Naive thymus-derived CD8-positive, alpha-beta T cell (primary cell): ENCODE measurements at places on chromosomes 12 and 14.

- no peak for DNase-seq
Observed at GRCh38 chr14:50263321-50263720, 31.9 kb upstream of the SOS2 start.

DNA sequence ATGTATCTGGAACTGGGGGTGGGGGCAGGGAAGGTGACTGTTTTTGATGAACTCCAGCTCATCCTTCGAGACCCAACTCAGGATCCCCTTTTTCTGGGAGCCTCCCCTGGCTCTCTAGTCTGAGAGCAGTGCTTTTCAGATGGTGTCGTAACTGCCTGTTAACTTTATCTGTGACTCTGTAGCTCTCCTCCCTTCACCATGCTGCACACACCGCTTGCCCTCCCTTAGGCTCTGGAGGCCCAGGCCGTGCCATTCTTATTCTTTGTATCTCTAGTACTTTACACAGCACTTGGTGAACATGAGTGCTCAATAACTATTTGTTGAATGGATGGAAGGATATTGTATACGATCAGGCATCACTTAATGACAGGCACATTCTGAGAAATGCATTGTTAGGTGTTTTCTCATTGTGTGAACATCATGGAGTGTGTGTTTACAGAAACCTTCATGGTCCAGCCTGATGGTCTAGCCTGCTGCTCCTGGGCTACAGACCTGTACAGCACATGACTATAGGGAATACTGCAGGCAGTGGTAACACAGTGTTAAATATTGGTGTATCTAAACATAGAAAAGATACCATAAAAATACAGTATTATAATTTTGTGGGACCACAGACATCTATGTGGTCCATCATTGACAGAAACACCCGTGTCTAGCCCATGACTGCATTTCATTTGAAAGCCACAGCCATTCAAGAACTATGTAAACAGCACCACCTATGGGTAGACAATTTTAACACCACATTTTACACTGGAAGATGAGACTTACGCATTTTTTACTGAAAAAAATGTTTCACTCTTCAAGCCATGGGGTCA lies 91.8 kb downstream of the EML1 start:
- peak; percentile 29 for DNase-seq

DNA sequence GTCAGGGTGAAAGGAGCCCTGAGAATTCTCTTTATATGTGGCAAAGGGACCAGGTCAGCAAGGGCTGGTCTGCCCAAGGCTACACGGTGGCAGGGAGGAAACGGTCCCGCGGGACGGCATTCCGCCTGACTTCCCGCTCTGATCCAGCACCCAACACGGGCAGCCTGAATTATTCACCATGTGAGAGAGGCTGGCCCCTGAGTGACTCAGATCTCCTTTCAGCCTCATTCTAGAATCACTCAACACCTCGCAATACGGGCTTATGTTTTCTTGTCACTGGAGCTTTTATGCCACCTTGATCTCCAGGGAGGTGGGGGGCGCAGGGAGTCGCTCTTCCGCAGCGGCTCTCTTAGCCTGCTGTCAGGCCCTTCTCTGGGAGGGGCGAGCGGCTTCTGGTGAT lies 8.5 kb downstream of the LRTM2 start:
- DNase-seq = no peak

GRCh38 chr12:97912943-97913342 lies 450.3 kb downstream of the RMST start:
- no peak for DNase-seq

GRCh38 chr14:95935228-95935822 lies 58.7 kb downstream of the TUNAR start:
- no peak for DNase-seq

GRCh38 chr12:67355428-67356379 lies 86.5 kb downstream of the CAND1 start:
- DNase-seq = peak; percentile 58

- DNase-seq = no peak
Observed at GRCh38 chr14:20652996-20653975, 11.8 kb upstream of the OR6S1 start.

GRCh38 chr14:81326451-81326850 lies 73.7 kb downstream of the STON2 start:
- no peak for DNase-seq

DNA sequence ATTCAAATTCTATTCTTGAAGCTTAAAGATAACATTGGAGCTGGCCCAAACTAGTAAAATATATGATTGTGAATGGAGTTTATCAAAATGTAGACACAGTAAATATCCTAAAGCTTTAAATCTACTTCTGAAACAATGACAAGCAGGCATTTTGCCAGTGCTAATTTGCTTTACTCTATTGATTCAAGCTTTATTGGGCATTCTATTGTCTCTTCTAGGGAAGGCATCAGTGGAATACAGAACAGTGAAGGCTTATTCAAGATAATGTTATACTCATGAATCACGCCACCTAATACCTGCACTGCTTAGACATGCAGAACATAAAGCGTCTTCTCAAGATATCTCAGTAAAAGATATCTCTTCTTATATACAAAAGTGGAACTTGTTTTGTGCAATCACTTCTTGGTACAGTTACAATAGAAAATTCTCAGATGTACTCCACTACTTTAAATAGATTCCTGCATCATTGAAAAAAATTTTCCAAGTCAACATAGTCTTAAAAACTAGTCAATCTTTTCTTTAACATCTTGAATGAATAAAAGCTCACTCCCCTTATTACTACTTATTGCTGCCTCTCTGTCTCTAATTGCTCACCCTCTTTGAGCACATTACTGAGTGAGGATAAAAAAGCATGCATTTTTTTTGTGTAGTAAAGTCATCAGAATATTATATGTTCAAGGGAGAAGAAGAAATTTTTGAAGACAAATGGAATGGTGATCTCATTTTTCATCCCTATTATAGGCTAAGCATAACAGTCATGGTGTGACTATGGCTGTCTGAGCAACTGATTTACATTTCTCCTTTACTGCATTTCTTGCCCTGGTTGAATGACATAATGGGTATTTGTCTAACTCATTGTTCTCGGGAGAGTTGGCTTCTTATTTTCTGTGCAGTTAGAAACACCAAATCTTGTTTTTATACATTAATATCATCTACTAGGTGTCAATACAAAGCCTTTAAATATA lies 98.0 kb upstream of the E2F7 start:
- DNase-seq = no peak

DNA sequence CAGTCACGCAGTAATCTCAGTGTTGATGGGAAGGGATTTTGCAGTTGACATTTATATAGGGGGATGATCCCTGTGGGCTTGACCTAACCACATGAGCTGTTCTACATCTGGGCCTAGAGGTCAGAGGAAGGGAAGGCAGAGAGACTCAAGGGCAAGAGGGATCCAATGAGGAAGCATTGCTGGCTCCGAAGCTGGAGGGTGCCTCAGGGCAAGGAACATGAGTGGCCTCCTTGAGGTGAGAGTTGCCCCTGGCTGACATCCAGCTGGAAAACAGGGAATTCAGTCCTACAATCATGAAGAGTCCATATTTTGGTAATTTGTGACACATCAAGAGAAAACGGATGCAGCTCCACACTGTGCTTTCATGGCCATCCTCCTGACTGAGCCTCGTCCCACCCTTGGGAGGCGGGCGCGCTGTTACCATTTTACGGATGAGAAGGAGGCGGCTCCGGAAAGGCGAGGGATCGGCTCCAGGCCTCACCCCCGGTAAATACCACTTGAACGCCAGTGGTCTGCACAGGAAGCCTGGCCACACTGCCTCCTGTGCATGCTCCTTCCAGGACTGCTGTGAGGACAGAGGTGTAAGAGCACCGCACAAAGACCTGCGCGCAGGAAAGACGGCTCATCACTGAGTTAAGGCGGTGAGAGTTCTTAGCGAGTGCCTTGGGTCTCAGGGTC lies 18.5 kb upstream of the FKBP4 start:
- DNase-seq = no peak

- no peak for DNase-seq
Observed at GRCh38 chr12:47303995-47304560, 224.3 kb upstream of the AMIGO2 start.

DNA sequence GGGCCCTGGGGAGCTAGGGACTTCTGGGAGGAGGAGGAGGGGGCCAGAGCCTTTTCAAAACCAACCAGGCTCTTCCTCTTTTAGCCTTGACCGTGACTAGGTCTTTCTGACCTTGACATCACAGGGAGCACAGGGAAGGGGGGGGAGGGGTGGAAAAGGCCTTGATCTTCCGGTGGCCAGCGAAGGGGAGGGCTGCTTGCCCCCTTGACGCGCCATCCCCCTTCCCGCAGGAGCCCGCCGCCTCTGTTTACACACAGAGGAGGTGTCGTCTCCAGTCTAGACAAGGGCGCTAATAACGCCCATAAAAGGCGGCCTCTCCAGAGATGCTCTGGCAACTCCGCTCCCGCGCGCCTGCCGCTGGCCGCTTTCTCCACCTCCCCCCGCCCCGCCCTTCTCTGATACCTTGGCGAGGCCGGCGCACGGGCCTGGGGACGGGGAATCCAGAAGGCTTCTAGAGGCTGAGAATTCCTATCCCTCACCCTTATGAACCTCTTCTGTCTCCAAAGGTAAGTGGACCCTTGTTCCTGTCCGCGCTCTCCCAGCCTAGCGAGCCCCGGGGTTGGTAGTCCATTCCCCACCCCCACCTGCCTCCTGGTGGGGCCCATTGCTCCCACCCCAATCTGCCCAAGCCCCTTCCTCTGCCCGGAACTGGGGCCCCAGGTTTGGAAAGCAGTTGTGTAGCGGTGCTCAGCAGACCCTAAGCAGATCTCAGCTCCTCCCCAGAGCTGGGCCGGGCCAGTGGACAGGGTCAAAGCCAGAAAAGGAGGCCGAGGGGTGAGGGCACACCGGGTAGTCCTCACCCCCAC lies 4.9 kb upstream of the HOXC12 start:
- DNase-seq = no peak

GRCh38 chr14:39138440-39138839 lies 24.3 kb downstream of the GEMIN2 start:
- DNase-seq = no peak

- DNase-seq = no peak
Observed at GRCh38 chr12:85277191-85277590, 2.8 kb upstream of the ALX1 start.

- no peak for DNase-seq
Observed at GRCh38 chr12:85775091-85775490, 61.1 kb downstream of the RASSF9 start.

DNA sequence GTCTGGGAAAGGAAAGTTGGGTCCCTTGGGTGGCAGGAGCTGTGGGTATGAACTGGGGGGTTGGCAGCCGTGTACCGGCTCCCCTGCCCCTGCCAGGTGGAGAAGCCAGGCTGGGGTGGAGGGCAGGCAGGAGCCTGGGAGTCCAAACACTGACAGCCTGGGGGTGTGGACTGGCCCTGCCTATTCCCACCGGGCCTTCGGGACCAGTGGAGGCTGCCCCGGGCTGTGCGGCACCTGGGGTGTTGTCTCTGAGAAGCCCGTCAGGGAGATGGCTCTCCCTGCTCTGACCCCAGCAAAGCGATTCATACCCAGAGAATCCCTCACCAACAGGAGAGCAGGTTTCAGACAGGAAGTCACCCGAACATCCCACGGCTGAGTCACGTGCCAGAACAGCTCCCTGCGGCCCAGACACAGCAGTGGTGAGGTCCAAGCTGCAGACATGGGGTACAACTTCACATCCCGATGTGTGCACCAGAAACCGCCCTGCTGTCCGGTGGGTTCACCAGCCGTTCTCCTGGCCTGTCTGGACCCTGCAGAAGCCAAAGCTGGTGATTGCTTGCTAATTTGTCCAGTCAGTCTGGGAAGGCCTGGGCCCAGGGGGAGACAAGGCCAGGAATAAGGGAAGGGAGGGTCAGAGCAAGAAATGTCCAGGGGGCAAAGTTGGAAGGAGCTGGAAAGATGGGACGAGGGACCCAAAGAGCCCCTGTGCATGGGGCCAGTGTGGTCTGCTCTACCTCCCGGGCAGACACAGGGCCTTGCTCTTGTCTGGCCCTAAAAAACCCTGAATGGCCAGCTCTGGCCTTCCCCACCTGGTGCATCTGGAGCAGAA lies 2.1 kb upstream of the GPR132 start:
- no peak for DNase-seq

DNA sequence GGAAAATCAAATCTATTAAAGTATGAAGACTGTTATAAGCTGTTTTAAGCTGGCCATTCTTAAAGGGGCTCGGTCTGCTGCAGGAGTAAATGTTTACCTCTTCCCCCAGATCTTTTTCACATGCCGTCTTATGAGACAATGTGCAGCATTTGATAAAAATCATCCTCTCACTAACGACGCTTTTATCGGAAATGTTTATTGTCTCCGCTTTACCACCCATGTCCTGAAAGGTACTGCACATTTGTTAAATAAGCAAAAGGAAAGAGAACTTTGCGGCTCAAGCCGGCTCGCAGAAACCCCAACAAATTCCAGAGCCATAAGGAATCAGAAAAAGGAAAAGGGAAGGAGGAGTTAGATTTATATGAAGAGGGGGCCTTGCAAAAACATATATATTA lies 137.8 kb downstream of the HMGA2 start:
- no peak for DNase-seq

DNA sequence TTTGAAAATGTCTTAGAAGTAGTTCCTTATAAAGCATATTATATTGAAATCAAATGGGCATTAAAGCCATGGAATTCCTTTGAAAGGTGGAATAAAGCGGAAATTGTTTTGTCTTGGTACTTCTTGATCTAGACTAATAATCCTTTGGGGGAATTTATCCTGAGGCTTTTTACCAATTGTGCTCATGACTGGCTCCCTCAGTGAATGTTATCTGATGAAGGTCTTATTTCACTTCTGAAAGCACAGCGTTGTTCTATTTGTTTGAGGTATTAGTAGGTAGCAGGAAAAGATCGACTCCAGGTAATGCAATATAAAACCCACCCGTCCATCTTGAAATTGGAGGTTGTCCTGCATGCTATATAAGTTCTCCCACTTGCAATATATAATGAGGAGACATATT lies 64.8 kb downstream of the PPFIBP1 start:
- DNase-seq = no peak

- DNase-seq = no peak
Observed at GRCh38 chr12:95545303-95545702, 6.0 kb downstream of the USP44 start.

DNA sequence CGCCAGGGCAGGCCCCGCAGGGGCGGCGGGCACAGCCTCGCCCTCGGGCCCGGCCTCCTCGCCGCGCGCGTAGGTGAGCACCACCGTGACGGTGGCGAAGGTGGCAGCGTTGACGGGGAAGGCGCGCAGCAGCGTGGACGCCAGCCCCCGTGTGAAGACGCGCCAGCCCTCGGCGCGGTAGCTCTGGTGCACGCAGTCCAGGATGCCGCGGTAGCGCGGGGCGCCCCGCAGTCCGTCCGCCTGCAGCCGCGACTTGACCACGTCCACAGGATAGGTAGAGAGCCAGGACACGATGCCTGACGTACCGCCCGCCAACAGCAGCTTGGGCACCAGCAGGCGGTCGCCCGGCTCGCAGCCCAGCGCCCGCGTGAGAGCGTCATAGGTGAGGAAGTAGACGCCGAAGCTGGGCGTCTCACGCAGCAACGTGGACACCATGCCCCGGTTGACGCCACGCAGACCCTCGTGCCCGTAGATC lies 13.9 kb downstream of the SLC25A29 start:
- no peak for DNase-seq

GRCh38 chr14:102094101-102094500 lies 7.3 kb upstream of the HSP90AA1 start:
- no peak for DNase-seq
